ENCODE measurements at places on chromosomes 16 and 17.

- ATAC-seq: no peak
These were observed 28.5 kb downstream of the TNS4 start for GRCh38 chr17:40472733-40473452.

DNA sequence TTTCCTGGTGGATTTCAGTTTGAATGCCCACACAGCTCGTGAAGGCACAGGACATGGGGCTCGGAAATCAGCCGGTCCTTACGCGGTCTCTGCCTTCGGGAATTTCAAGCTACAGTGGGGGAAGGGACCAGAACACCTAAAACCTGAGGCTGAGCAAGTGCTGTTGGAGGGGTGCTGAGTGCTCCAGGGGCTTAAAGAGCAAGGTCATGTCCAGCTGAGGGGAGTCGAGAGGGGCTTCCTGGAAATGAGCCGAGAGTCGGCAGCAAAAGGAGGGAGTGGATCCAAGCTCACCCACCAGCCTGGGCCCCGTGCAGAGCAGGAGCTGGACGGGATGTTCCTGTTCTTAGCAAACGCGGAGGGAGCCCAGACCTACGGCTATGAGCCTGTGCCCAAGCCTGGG, 73.2 kb upstream of the RPL38 start:
- no peak for ATAC-seq

DNA sequence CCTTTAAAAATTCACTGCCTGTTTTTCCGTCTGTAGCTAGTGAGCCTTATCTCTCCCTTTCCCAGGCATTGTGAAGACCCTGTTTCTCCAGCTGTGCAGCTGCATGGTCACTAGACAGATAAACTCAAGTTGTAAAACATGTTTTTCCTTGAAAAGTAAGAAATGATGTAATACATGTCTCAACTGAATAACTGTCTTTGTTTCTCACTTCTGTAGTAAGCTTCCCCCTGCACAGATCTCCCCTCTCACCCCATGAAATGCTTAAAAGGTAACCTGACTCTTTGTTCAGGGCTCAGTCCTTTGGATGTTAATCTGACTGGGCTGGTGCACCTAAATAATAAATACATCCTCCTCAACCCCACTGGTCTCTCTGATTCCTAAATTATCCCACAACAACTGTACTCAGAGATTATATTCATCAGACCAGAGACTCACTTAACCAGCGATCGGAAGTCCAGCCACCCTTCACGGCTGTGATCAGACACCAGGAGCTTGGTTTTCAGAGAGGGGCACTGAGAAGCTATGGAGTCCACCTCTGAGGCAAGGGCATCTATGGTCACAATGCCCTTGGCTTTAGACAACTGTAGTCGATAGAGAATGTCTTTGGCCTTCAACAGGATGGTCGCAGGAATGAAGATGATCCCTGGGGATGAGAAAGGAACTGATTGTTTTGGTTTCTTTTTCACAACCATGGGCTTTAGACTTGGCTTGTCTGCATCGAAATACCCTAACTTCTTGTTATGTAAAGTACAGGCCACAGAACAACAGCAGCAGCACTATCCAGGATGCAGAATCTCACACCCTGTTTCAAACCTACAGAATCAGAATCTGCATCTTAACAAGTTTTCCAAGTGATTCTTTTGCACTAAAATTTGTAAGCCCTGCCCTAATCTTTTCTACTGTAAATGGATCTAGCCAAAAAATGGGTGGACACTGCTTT, 15.4 kb downstream of the ACSM1 start:
- ATAC-seq: no peak

DNA sequence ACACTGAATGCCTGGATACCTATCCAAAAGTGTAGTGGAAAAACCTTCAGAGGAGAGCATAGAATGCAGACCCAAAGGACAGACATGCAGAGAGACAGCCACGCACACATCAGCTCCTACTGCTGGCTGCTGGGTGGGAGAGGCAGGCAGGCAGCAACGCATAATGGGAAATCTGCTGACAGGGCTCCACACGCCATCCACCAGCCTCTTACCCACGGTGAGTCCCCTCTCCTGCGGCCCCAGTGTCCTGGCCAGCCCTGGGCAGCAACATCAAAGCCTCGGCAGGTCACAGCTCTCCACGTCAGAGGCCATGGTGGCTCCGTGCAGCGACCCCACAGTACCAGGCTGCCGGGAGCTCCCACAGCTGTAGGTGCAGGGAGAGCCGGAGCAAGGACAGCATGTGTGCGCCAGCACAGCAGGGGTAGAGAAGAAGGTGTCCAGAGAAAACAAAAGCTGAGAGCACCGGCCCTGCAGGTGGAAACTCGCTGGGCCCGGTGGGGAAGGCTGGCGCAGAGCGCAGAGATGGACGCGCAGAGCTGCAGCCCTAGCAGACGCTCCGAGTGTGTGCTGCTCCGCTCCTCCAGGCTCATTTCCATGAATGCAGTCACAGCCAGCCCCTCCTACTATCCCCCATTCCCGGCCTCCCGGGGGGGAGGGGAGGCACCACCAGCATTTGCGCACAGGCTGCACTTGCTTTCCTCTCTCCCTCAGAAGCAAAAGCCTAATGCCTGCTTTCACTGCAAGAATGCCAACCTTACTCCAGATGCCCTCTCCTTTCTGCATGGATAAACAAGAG, 58.9 kb downstream of the CYTH1 start:
- ATAC-seq: peak; percentile 55

DNA sequence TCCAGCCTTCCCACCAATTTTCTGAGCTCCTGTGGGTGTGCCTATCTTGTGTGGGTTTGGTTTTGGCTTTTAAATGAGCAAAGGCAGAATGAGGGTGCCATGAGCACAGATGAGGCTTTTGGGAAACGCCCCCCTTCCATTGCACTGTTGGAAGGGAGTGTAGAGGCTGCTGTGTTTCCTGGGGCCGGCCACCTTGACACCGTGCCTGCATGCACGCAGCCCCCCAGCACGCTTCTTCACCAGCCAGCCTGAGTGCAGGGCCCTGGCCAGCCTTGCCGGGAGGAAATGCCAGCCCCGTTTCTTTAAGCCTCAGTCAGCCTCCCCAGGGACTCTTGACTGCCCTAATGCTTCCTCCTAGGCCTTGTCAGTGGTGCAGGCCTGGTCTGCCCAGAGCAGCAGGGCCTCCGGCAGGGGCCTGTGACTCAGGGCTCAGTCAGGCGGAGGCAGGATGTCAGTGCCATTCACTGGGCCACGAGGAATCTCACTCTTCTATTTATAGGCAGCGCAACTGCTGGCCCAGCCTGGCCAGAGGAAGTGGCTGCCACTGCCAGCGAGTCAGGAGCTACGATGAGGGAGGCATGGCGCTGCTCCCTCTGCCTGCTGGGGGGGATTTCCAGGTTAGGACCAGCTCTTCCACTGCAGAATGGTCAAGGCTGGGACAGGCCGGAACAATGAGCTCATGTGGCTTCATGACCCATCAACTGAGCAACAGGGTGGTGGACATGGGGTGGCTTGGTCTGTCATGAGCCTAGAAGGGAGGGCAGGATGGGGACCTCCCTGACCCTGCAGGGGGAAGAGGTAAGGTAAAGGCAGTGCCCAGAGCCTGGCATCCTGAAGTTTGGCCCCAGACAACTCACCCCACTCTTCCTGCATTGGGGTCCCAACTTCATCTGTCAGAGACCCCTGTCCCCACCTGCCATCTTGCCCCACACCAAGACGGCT, 205.2 kb downstream of the RAB11FIP4 start:
- peak; percentile 96 for ATAC-seq

GRCh38 chr17:46205975-46206374, 12.7 kb upstream of the KANSL1 start:
- no peak for ATAC-seq

DNA sequence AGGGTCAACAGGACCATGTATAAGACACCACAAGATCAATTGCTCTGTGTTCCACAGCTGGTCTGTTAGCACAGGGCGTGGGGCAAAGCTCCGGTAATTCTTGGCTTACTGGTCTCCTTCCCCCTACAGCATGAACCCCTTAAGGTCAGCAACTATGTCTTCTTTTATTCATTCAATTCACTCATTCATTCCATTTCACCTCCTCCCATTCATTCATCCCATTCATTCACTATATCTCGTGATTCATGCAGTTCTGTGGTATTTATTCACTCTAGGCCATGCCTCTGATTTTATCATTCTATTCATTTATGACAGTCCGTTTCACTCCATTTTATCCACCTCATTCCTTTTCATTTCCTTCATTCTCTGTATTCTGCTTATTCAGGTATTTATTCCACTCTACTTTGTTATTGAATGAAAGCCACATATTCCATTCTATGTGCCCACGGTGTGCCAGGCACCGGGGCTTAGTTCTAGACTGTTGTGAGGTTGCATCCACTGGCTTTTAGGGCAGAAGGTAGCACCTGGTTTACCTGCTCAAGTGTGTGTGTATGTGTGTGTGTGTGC, 19.0 kb upstream of the WFDC1 start:
- no peak for ATAC-seq
